ENCODE measurements at places on chromosomes 4 and X.

GRCh38 chr4:103091601-103092223 lies 7.9 kb downstream of the BDH2 start:
- no peak for DNase-seq

DNA sequence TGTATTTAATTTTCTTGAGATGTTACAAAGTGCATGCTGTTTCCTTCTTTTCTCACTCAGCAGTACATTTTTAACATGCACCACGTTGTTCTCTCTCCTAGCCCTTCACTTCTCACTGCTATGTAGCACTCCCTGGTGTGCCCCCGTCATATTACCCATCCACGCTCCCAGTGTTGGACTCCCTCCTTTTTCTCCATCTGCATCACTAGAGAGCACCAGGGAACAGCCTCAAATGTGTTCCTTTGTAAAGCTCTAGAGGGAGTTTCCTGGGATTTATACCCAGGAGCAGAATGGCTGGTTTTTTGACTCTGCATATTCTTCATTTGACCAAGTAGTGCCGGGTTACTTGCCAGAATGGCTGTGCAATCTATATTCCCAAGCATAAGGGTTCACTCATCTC lies 240.3 kb upstream of the ANXA3 start:
- DNase-seq, result no peak

- DNase-seq, result peak; percentile 92
These were observed 1.5 kb upstream of the ASMTL start for GRCh38 chrX:1453951-1454785.

GRCh38 chr4:128863312-128864075 lies 54.0 kb downstream of the JADE1 start:
- peak; percentile 71 for DNase-seq

- no peak for DNase-seq
These were observed 275.2 kb downstream of the TENM3 start for GRCh38 chr4:182518421-182518820.

DNA sequence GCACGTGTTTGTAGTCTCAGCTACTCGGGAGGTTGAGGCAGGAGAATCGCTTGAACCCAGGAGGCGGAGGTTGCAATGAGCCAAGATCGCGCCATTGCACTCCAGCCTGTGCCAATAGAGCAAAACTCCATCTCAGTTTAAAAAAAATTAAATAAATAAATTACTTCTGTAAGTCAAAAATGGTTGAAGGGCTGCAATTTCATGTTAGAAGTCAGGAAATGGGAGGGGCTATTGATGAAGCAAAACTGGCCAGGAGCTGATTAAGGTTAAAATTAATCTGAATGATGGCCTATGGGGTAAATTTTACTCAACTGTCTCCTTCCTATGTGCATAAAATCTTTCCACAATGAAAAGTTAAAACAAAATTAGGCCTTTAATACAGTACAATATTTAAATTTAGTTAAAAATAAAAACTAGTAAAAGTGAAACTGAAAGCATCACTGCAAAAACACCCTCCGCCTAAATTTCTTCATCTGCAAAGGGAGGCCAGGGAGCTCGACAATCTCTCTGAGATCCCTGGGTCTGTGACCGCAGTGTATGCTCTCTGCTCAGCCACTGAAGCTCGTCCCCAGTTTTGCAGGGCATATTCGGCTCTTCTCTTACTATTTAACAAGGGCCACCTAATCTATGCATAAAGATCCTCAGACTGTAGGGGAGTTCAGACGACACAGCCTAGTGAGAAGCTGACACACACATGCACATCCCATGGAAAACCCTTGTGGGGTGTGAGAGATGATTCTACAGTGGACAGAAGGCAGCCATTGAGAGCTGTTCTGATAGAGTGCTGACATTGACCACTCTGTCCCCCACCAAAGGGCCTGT lies 57.2 kb downstream of the IRF2 start:
- DNase-seq, result no peak

GRCh38 chr4:176422001-176422400 lies 102.2 kb downstream of the SPCS3 start:
- no peak for DNase-seq

GRCh38 chr4:133920236-133920635 lies 281.4 kb downstream of the PABPC4L start:
- no peak for DNase-seq

- no peak for DNase-seq
These were observed 33.9 kb downstream of the GPRIN3 start for GRCh38 chr4:89273741-89274141.

DNA sequence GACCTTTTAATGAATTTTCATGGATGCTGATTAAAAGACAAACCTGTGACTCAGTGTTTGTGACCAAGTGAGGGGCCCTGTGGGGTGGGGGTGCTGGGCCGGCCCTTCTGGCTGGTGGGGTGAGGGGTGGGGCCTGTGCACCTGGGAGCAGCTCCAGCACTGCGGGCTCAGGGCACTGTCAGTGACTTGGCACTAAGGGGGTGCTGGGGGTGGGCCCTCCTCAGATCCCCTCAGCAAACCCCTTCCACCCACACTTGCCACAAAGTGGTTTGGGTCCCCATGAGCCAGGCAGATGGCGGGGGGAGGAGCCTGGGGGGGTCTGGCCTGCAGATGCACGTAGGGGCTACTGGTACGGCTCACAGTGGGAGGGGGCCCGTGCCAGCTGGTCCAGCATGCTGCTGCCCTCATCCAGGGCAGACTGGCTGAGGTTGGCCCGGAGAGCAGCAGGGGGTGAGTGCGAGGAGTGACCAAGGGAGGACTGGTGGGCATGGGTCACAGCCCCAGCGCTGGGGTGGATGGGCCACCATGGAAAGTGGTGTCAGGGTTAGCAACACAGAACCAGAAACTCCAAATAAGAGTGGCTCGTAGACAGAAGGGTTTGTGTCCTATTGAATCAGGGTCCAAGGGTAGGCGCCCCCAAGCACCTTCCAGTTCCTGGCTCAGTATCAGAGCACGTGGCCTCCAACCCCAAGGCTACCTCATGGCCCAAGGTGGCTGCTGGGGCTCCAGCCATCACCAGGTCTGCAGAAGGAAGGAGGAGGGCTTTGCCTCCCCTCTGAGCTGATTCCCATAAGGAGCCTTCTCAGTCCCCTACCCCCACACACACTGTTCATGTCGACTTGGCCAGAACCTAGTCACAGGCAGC lies 10.1 kb downstream of the NKX1-1 start:
- peak; percentile 10 for DNase-seq

DNA sequence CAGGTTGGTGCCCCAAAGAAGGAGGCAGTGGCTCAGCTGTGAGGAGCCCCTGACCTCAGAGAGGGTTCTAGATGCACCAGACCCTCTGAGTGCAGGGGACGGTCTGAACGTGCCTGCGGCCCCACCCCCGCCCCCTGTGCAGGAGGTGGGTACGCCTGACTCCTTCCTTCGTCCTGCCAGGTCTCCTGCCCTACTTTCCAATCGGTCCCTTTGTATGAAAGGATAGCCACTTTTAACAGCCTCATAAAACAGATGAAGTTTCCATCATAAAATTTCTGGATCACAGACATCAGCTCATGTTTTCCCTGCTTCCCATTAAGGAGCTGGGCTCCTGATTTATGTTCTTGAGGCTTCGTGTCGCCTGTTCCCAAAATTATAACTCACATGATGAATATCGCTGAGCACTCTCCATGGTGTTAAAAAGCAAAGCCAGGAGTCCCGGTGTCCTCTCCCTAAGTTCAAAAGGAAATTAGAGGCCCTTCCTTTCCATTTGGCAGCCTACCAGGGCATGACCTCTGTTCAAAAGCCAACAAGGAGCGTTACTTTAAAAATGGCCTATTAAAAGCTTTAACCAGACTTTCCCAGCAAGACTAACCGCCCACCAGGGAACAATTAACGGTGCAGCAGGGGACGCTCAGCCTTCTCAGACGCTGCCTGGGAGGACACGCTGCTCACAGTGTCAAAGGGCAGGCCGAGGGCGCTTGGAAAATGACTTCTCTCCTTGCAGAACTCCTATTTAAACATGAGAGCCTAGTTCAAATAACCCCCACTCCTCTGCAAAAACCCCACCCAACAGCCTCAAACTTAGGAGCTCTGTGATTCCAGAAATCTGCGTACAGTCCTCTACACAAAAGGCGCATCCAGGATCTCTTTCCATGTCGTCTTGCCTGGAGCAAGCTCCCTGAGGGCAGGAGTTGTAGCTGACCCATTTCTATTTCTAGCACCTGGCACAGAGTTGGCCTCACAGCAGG lies 181.9 kb downstream of the AFAP1 start:
- DNase-seq, result peak; percentile 48

GRCh38 chrX:102784550-102784949 lies 64.0 kb downstream of the GPRASP3 start:
- no peak for DNase-seq

GRCh38 chr4:96986816-96987215 lies 1146.9 kb downstream of the PDHA2 start:
- no peak for DNase-seq

- DNase-seq, result no peak
These were observed 317.6 kb upstream of the CNKSR2 start for GRCh38 chrX:21056622-21057021.
